Posterior vena cava (tissue), 2 donors: ENCODE measurements at places on chromosomes 4 and X. TPM values are rescaled to one million over a fixed set of nuclear protein-coding genes. Genes with fewer than 3 reads are reported as not detected.

The SULT1B1 gene
- 7.5 TPM for total RNA-seq

DNA sequence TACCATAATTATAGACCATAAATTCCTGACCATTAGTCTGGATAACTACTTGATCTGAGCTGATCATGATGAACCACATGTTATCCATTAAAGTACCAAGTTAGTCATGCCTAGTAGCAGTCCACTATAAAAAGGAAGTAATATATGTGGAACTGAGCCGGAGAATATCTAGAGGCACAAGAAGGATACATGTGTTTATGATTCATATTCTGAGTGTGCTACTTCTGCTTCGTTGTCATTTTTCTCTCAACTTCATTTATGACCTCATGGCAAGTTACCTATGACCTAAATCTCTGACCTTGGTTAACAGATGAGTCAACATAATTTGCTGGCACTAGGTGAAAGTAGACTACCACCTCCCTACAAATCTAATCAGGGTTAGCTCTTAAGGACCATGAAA is 56.5 kb upstream of the ANKRD17 start:
- DNase-seq: no peak

DNA sequence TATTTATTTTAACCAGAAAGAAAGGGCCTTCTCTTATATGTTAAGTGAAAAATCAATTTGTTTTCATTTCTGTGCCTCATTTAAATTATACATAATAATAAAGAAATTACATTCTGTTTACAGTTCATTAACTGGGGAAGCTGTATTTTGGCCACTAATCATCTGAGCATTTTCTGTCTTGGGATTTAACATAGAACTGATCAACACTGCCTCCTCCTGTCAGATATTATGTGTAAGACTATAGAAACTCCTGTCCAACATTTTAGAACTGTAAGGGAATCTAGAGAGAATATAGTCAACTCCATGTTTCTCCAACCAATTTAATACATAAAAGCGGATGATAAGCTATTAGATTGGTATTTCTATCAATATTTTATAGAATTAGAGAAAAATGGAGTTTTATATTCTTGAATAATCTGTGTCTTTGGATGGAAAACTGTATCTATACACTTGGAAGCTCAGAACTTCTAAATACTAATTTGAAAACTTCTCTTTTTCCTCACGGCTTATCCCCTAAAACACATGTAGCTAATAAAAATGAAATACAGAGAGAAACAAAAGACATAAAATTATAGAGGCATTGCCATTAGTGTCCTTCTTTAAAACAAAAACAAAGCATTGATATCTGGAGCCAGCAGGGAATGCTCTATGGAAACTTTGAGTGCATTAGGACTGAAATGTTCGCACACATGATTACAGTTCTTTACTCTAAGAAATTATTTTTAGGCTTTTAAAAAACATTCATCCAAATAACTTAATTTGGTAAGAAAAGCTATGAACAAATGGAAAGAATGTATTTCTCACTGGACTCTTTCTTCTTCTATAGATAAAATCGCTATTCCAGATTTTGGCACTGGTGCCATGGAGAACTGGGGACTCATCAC is 33.1 kb downstream of the ENPEP start:
- no peak for DNase-seq

The CCDC110 gene
- 6.6 TPM for total RNA-seq

The CT83 gene
- total RNA-seq: not detected

GRCh38 chr4:26213317-26213716 is 107.5 kb upstream of the RBPJ start:
- no peak for DNase-seq

DNA sequence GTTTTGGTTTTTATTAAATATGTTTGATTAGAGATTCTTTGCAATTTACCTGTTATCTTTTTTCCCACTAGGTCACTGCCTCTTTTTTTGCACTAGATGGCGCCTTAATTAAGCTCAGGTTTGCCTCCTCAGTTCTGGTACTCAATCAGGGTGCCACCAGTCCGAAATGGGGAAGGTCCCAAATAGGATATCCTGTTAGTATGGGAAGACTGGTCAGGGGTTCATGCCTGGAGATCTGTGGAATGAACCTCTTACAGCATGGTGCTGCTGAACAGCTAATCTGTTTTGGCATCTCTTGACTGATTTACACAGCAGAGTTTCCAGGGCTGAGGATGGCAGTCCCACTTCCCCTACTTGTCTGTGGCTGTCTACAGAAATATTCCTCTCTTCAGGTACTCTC is 24.2 kb upstream of the VSIG1 start:
- no peak for DNase-seq

DNA sequence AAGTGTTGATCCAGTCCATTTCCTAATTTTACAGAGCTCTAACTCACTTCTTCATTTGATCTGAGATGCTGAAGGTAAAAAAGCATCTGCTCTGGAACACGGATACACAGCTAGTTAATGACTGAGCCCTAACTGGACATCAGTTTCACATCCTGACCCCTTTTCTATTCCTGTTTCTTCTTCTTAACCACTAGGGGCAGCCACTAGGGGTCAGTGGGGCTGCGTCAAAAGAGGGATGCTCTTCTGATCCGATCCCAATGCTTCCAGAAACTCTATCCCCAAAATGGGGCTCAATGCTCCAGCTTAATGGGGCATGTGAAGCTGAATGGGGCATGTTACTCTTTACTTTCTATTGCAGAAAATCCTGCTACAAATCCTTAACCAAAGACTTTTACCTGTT is 33.4 kb upstream of the PHKA2 start:
- DNase-seq: no peak

- DNase-seq: no peak
These were observed 687.0 kb upstream of the EPHA5 start for GRCh38 chr4:66357316-66357715.

- no peak for DNase-seq
These were observed 79.2 kb upstream of the TET2 start for GRCh38 chr4:105067431-105067830.

DNA sequence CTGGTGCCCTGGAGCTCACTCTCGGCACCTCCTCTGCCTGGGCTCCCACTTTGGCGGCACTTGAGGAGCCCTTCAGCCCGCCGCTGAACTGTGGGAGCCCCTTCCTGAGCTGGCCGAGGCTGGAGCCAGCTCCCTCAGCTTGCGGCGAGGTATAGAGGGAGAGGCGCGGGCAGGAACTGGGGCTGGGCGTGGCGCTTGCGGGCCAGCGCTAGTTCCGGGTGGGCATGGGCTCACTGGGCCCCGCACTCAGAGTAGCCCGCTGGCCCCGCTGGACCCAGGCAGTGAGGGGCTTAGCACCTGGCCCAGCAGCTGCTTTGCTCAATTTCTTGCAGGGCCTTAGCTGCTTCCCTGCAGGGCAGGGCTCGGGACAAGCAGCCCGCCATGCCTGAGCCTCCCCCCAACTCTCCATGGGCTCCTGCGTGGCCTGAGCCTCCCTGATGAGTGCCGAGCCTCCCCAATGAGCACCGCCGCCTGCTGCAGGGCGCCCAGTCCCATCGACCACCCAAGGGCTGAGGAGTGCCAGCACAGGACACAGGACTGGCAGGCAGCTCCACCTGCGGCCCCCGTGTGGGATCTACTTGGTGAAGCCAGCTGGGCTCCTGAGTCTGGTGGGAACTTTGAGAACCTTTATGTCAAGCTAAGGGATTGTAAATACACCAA is 26.7 kb upstream of the FAM90A26 start:
- no peak for DNase-seq

The LRAT gene
- 0.10 TPM for total RNA-seq

The GC gene
- not detected for total RNA-seq

The GIMD1 gene
- total RNA-seq: not detected

The HSFX3 gene
- total RNA-seq: not detected

DNA sequence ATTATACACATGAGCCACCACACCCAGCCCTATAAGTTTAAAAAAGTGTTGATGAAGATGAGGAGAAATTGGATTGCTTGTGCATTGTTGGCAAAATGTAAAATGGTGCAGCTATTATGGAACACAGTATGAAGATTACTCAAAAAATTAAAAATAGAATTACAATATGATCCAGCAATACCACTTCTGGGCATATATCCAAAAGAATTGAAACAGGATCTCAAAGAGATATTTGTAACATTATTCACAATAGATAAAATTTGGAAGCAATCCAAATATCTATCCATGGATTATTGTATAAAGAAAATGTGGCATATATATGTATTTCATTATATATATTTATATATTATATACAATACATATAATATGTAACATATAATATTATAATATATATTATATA is 515.6 kb upstream of the GNPDA2 start:
- no peak for DNase-seq

DNA sequence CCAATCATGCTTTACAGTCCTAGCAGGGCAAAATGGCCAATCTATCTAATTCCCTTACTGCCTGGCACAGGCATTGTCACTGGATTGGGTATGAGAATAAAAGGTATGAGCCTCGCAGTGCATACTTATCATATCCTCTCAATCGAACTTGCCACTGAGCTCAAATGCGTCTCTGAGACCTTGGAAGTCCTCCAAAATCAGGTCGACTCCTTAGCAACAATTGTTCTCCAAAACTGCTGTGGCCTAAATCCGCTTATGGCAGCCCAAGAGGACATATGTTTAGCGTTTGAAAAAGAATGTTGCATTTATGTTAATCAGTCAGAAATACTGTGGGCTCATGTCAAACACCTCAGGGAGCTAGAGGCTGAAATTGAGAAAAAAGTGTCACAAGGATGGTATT is 69.7 kb downstream of the SPIN4 start:
- no peak for DNase-seq

GRCh38 chr4:151103758-151104157 is 4.3 kb downstream of the RPS3A start:
- no peak for DNase-seq

The GAGE12H gene
- total RNA-seq: not detected
